Fibroblast of skin of abdomen (primary cell): ENCODE measurements at places on chromosomes 12 and 14.

GRCh38 chr14:28751467-28752058, 15.0 kb upstream of the FOXG1 start:
- DNase-seq, result peak; percentile 51

GRCh38 chr14:34913619-34914018, 38.5 kb upstream of the BAZ1A start:
- no peak for DNase-seq

DNA sequence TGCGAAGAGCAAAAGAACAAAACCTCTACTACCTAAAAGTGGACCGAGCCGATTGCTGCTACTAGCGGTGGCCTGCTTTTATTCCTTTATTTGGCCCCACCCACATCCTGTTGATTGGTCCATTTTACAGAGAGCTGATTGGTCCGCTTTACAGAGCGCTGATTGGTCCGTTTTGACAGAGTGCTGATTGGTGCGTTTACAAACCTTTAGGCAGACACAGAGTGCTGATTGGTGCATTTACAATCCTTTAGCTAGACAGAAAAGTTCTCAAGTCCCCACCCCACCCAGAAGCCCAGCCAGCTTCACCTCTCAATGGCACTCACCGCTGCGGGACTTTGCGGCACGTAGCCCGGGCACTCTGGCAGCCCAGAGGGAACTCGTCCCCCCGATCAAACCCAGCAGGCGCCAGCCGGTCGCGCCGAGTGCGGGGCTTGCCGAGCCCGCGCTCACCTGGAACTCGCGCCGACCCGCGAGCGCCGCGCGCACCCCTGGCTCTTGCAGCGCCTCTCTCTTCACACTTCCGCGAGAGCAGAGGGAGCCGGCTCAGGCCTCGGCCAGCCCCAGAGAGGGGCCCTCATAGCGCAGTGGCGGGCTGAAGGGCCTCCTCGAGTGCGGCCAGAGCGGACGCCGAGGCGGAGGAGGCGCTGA, 8.7 kb upstream of the FGD4 start:
- peak; percentile 18 for DNase-seq

DNA sequence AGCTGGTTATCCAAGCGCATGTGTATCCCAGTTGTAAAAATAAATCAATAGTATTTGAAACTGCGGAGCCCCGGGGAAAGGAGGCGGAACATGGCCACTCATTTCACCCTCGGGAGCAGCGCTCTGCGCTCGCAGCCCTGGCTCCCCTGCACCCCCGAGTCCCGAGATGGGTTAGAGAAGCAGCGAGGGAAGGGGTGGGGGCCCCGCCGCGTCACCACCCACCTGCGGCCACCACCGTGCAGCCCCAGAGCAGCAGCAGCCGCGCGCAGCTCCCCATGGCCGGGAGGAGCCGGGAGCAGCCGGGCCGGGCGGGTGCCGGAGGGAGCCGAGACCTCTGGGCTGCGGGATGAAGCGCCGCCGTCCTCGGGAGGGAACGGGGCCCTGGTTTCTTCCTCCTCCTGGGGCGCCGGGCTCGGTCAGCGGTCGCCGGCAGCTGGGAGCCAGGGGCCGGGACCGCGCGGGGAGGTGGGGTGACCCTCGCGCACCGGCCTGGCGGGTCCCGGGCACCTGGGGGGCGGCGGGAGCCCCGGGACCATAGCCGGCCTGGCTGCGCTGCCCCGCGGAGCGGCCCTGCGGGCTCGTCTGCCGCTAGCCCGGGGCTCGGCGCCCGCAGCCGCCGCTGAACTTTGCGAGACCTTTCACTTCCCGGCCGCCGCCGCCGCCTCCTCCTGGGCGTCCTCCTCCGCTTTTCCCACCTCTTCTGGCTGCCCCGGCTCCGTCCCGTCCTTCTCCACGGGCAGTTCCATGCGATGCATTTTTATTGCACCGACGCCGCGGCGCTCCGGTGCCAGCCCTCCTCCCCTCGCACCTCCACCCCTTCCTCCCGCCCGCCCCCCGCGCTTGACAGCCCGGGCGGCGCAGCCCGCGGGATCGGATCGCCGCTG, at the start of gene NTN4:
NTN4 (minus strand) TSS at position 732 of the 884 bp plus-strand sequence; CDS start at position 277, 455 bp downstream.
- no peak for DNase-seq

GRCh38 chr12:132285991-132286681, 43.3 kb downstream of the GALNT9 start:
- DNase-seq, result peak; percentile 59

DNA sequence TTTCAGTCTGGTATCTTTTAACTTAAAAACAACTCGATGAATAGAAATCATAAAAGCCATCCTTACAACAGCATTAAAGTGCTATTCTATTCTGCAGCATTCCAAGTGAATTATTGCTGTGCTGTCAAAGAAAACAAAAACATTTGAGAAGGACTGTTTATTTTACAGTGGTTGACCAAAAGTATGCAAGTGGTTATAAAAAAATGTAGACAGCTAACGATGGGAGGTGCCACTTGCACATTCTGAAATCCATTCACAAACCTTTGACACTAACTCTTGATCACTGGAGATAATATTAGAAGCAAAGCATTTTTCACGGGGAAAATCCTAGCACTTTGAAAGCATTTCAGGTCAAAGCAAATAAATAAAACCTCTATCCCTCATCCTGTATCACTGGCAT, 55.6 kb downstream of the HMGA2 start:
- peak; percentile 90 for DNase-seq

DNA sequence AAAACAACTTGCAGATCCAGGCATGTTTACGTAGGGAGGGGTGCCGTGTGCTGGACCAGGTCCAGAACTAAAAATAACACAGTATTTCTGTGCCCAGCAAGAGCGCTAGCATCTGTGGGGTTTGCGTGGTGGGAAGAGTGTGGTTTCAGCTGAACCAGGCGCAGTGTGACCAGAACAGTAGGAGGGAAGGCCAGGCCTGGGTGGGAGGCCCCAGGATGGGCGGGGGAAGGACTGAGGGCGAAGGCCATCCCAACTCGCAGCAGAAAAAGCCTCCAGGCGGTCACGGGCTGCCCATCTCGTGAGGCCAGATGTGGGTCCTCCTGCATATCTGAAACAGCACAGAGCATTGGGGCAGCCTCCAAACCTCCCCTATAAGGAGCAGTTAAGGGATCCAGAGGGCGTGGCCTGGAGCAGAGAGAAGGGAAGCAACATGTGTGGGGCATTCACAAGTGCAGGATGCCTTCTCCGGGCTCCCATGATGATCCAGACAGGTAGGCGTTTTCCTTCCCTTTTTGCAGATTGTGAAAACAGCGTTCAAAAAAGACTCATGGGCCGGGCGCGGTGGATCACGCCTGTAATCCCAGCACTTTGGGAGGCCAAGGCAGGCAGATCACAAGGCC, 17.8 kb upstream of the CD9 start:
- peak; percentile 54 for DNase-seq

- DNase-seq, result no peak
Measured at GRCh38 chr14:95668235-95668772, 17.9 kb upstream of the TCL1B start.

DNA sequence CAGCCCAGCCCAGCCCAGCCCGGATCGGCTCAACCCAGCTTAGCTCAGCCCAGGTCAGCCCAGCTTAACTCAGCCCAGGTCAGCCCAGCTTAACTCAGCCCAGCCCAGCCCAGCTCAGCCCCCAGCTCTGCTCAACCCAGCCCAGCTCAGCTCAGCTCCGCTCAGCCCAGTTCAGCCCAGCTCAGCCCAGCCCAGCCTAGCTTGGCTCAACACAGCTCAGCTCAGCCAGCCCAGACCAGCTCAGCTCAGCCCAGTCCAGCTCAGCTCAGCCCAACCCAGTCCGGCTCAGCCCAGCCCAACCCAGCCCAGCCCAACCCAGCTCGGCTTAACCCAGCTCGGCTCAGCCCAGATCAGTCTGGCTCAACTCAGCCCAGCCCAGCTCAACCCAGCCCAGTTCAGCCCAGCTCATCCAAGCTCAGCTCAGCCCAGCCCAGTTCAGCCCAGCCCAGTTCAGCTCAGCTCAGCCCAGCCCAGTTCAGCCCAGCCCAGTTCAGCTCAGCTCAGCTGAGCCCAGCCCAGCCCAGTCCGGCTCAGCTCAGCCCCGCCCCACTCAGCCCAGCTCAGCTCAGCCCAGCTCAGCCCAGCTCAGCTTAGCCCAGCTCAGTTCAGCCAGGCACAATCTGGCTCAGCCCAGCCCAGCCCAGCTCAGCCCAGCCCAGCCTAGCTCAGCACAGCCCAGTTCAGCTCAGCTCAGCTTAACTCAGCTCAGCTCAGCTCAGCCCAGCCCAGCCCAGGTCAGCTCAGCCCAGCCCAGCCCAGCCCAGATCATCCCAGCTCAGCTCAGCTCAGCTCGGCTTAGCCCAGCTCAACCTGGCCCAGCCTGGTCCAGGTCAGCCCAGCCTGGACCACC, 331.7 kb downstream of the TMEM121 start:
- DNase-seq, result no peak

GRCh38 chr12:32171211-32171610, 64.6 kb downstream of the BICD1 start:
- no peak for DNase-seq

DNA sequence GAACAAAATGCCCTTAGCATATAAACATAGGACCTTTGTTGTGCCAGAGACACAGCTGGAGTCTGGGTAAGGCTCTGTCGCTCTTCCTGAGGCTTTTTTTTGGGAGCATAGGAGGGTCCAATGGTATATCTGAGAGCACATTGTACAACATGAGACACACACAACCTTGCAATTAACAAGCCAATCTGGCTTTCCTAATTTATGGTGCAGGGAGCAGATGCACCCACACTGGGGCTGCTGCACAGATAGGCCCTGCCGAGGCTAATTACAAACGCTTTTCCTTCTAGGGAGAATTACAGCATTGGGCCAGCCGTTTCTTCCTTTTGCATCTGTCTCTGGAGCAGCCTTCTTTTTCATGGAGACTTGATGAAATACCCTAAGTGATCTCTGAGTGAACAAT, 75.0 kb upstream of the OVCH1 start:
- no peak for DNase-seq

DNA sequence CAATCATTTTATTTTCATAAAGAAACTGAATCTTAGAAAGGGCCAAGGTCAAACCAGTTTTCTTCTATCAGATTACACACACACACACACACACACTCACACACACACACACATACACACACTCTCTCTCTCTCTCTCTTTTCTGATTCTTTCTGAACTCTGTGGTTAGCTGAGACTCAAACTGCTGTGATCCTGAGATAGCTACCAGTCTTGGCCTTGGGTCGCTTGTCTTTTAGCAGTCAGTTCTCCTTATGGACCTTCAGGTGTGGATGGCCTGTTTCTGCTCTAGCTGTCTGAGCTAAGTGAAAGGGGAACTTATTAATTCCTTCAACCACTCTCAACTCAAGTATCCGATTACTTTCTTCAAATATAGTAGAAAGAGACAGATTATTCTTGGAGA, 145.1 kb downstream of the GRIP1 start:
- no peak for DNase-seq

DNA sequence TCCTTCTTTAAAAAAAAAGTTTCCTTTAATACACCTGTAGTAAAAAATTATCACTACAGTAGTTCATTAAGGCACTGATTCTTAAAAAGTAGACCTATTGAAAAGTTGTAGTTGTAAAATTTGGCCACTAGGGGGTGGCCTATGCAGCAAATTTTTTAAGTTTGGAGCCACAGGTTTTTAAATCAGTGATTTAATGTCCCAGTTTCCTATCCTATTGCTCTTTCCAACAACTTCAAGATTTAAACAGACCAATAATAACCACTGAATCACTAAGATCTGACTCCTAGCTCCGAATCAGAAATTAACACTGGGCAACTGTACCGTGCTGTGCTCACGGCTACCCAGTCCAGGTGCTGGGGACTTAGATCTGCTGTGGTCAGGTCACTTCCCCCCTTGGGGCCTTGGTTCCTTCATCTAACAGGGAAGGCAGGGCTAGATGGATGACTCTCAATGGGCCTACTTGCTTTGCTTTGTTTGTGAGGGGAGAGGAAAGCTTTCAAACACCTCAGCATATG, 279.3 kb downstream of the MED13L start:
- peak; percentile 57 for DNase-seq

- no peak for DNase-seq
Measured at GRCh38 chr14:101836135-101836534, 74.6 kb downstream of the PPP2R5C start.

GRCh38 chr12:89370850-89371249, 18.5 kb upstream of the DUSP6 start:
- DNase-seq, result peak; percentile 82

DNA sequence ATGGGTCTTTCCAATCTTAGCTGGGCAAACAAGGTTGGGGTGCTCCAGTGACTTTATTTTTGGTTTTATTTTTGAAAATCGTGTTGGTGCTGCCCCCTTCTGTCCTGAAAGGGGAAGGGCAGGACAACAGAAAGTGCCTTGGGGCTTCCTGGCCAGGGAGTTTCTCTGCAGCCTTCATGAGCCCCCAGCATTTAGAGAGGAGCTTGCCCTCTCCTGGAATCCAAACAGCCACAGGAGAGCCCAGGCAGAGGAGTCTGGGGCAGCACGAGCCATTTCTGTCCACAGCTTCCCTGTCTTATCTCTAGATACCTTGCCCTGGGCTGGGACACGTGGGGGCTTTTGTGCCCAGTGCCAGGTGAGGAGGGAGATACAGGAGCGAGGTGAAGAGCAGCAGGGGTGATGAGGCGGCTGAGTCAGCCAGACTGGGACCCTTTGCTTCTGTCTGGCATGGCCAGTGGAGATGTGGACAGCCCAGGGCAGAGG, 4.4 kb upstream of the C1RL start:
- DNase-seq, result peak; percentile 47

DNA sequence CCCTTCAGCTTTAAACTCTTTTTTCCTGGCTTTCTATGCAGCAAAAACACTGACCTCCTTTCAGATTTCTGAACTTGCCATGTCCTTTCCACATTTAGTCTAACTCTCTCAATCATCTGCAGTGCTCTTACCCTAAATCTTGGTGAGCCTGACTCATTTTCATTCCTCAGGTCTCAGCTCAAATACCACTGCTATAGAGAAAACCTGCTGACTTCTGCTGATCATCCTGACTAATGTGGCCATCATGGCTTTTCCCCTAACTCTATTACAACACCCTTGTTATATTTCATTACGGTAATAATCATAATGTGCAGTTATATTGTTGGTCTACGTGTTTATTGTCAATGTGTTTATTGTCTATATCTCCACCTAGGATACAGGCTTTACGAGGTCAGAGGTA, 207.3 kb upstream of the OR4E1 start:
- DNase-seq, result peak; percentile 2

GRCh38 chr12:47799357-47799955, 20.2 kb downstream of the HDAC7 start:
- no peak for DNase-seq

GRCh38 chr14:50010752-50011151, 105.6 kb downstream of the VCPKMT start:
- DNase-seq, result peak; percentile 49

- DNase-seq, result peak; percentile 98
Measured at GRCh38 chr12:108696111-108696995, 35.0 kb downstream of the CORO1C start.

- DNase-seq, result no peak
Measured at GRCh38 chr14:27623782-27624181, 1025.9 kb upstream of the NOVA1 start.

DNA sequence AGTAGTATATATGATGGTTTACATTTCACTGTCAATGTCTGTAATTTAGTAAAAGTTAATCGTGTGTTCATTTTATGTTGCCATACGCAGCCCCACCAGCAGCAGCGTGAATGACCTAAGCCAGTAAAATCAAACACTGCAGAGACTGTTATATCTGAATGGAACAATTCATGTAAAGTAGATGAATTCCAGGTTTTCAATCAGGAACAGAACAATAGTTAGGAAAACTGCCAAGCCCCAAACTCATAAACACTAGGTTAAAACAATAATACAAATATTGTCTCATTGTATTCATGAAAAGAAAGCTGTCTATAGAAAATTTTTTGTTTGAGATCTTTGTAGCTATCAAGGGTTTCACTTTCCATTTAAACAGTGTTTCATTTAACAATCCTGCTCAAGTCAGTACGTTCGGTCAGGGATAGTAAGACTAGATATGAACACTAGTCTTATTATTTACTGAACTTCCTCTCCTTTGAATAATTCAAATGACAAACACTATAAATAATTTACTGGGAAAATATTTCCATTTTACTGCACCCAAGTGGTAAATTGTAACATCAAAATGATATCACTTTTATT, 256.8 kb upstream of the FLRT2 start:
- DNase-seq, result no peak
